IPS DF 6.9 (cell line): ENCODE measurements at places on chromosomes 13 and 19.

DNA sequence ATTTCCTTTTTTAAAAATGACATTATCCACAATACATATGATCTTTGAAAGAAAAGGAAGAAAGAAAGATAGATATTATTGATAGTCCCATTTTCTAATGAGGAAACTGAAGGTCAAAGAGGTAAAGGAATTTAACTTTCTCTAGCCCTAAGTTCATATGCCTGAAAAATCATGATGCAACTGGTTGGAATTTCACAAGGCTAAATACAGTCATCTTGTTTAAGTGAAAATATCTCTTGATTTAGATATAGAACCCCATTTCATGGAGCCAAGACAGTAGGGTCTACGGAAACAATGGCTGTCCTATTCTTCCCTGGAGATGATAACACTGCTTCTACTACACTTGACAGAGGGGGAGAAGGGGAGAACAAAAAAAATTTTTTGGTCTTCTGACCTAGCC is 366.2 kb downstream of the DNAJC15 start:
- no peak for DNase-seq

GRCh38 chr19:5957170-5957569 is 20.8 kb downstream of the RANBP3 start:
- no peak for DNase-seq

DNA sequence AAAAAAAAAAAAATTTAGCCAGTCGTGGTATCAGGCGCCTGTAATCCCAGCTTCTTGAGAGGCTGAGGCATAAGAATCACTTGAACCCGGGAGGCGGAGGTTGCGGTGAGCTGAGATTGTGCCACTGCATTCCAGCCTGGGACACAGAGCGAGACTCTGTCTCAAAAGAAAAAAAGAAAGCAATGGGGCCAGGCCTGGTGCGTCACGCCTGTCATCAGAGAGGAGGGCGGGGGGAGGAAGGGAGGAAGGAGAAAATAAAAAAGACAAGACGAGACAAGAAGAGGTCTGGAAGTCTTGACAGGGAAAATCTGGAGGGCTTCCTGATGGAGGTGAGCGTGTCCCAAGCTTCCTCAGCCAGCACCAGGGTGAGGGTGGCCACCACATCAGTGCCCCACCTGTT is 54.9 kb upstream of the PTPRS start:
- no peak for DNase-seq

DNA sequence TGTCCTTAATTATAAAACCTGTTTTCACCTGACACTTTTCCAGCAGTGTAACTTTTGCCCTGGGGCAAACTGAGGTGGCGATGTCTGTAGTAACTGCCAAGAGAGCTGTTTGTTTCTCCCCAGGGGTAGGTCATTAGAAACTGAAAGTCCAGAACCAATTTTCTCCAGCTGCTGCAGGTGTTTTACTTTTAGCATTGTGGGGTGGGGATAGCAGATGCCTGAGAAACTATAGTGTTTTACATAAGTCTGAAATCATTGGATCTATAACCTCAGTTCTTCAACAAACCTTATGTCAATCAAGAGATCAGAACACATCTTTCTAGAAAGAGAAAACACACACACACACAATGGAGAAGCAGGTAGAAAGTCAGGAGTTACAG is 92.7 kb downstream of the LHFPL6 start:
- DNase-seq = no peak

DNA sequence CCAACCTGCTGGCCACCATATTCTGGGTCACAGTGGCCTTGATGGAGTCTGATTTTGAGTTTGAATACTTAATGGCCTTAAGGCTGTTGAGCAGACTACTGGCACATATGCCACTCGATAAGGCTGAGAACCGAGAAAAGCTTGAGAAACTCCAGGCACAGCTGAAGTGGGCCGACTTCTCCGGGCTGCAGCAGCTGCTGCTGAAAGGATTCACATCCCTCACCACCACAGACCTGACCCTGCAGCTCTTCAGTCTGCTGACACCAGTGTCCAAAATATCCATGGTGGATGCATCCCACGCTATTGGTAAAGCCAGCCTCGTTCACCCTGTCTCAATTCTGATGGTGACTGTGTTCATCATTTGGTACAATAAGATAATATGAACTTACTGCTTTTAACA is 77.5 kb downstream of the ZAR1L start:
- DNase-seq = no peak

DNA sequence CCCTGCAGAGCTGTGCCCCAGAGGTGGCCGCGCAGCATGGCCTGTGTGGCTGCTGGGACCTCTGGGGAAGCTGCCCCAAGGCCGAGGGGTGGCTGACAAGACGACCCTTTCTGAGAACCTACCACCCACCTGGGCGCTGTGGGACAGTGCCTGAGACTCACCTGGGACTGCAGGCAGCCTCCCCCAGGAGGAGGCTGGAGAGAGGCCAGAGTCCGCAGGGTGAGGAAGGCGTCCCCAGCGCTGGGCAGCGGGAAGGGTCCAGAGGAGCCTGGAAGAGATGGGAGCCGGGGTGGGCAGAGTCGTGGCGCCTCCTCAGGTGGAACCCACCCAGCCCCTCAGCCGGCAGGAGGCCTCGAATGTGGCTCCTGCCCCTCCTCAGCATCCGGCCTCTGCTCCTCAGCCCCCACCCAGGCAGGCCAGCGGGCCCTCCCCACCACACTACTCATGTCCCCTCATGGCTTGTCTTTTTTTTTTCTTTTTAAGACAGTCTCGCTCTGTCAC is 25.3 kb downstream of the CILP2 start:
- no peak for DNase-seq

GRCh38 chr19:51799774-51800472 is 5.0 kb downstream of the FPR3 start:
- no peak for DNase-seq

GRCh38 chr19:18756896-18757295 is 34.2 kb downstream of the COMP start:
- no peak for DNase-seq

DNA sequence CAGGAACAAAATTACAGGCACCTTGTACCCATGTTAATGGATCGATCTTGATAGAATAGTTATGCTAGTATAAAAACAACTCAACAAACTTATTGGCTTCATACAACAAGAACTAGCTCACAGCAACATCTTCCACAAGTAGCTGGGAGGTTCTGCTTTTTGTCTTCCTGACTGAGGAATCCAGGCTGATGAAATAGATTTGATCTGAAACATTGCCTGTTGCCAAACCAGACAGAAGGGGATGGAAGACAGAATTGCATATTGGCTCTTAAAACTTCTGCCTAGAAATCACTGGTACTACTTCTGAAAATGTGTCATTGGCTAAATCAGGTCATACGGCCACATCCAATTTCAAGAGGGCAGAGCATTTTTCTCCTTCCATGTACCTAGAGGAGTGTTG is 267.3 kb downstream of the RFC3 start:
- no peak for DNase-seq

- no peak for DNase-seq
These were observed 102.5 kb downstream of the GADD45B start for GRCh38 chr19:2578391-2578890.

DNA sequence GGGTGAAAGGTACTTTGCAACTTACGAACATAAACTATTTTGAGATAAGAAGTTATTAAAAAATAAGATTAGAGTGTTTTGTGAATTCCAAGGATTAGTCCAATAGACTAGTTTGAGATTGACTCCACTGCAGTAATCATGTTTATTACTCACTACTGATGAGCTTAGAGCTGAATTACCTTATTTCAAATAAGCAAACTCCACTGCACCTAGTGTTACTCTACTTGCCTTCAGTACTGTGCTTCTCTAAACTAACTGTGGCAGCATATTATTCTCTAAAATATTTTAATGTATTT is 111.7 kb downstream of the MIPEP start:
- DNase-seq = no peak
